ENCODE measurements at places on chromosomes 6 and 20. TPM values are rescaled to one million over a fixed set of nuclear protein-coding genes. Genes with fewer than 3 reads are reported as not detected.

DNA sequence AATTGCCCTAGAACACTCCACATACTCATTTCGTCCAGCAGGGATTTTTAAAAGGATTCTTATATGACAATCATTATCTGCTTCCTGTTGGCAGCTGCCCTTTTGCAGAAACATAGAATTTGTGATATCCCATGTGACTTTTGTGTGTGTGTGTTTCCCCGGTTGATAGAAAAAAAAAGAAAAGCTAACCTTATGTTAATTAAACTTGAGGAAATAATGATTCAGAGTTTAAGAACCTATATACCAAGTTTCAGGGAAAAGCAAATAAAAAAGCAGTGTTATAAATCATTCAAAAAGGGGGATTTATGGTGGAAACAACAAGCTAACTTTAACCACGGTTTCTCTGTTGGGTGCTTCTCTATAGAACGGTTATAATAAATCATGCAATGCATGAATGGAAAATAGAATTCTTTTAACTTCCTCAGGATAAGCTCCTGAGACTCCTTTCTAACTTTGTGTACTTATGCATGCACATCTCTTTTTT, 826.9 kb upstream of the EYS start:
- DNase-seq: no peak

DNA sequence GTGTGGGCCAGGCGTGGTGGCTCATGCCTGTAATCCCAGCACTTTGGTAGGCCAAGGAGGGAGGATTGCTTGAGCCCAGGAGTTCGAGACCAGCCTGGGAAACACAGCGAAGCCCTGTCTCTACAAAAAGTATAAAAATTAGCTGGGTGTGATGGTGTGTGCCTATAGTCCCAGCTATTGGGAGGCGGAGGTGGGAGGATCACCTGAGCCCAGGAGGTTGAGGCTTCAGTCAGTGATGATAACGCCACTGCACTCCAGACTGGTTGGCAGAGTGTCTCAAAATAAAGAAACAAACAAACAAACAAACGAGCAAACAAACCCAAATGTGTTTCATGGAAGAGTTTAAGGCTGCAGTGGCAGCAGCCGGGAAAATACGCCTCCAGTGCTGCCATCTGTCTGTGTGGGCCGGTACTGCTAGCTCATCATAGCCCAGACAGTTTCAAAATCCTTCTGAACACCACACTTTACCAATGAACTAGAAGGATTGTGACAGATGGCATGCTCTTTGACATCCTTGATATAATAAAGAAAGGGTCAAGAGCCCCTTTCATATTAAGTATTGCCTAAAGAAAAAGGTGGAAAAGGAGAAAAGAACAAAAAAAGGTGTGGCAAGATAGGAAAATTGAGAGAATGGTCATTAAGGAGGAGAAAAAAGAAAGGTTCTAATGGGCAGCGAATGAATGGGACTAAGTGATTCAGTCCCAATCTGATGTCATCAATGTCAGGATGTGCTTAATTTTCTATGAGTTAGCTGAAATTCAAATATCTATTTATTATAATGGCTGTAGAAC, 298.6 kb downstream of the SYNE1 start:
- DNase-seq: no peak

- no peak for DNase-seq
These were observed 178.8 kb upstream of the AKAP12 start for GRCh38 chr6:151060766-151061531.

DNA sequence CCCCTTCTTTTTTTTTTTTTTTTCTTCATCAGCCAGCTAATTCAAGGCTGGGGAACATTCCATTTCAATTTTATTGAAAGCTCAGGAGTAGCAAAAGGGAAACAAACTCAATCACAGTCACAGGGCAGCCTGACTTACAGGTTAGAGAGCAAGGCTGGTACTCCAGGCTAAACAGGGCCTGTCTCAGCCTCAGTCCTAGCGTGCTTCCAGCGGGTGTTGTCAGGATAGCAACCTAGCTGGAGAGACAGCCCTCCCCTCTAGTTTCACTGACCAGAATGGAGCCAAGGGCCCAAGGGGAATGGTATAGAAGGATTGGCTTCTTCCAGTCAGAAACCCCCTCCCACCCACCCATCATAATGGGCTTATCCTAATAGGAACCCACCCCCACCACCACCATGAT, 132.9 kb downstream of the PXDC1 start:
- DNase-seq: peak; percentile 48

DNA sequence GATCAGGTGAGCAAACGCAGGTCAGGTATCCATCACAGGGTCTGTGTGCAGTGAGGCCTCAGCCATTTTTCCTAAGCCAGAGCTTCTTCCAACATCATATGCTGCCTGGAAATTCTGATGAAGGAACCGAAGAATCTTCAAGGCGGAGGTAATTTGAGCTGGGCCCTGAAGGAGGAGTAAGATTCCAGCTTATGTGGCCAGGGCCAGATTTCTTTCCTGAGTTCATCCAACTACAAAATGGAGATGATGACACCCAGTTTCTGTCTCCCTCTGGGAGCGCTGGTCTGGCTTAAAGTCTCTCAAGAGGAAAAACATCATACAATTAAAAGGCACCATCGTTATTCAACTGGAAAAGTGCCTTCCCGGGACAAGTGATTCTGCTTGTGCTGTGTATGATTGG, 6.9 kb upstream of the MANBAL start:
- DNase-seq: no peak

GRCh38 chr6:156808287-156808686, 31.1 kb downstream of the ARID1B start:
- DNase-seq: no peak

GRCh38 chr6:79301290-79301689, 66.8 kb upstream of the HMGN3 start:
- DNase-seq: no peak

DNA sequence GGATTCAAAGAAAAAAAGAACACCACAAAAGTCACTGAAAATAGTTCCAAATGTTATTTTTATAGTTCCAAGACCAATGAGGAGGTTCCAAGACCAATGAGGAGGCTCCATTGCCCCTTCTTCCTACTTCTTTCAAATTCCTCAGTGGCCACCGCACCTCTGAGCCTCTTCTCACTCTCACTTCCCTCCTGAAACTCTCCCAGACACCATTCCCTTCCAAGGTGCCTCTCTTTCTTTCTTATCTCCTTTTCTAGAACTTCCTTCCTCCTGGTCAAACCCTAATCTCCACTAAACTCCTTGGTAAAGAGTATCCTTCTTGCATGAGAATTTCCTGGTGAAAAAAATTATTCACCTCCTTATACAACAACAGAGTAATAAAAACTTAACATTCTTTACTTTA, 20.4 kb upstream of the MCUR1 start:
- DNase-seq: no peak

DNA sequence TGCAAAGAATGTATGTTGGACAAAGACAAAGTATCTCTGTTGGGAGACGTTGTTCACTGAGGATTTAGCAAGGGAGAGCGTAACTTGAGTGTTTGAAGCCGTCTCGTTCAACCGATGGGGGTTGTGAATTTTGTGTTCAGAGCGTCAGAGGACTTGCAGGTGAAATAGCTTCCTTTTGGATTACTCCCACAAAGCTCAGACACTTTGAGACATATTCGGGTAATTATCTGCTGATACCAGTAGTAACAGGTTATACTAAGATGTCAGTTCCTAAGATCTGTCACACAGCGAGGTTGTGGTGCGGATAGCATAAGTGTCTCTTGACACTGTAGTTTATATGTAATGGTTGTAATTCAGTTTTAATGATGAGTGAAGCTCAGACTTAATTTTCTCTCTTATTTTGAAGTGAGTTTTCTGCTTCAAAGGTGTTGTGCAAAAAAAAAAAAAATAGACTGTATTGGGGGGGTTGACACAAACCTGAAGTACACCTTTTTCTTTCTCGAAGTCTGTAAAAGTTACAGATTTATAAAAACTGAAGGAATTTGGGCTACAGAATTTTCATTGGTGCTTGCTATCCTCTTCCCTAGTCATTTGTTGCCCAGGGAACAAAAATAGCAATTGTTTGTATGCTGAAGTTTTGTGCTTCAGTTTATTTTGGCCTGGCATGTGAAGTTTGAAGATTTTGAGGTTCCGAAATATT, 1.7 kb downstream of the ASXL1 start:
- DNase-seq: no peak

- DNase-seq: no peak
These were observed 645.6 kb downstream of the MMUT start for GRCh38 chr6:48817333-48818051.

GRCh38 chr20:1317545-1318255, 11.2 kb downstream of the SDCBP2 start:
- no peak for DNase-seq

GRCh38 chr6:14664621-14665315, 547.2 kb downstream of the CD83 start:
- DNase-seq: no peak

DNA sequence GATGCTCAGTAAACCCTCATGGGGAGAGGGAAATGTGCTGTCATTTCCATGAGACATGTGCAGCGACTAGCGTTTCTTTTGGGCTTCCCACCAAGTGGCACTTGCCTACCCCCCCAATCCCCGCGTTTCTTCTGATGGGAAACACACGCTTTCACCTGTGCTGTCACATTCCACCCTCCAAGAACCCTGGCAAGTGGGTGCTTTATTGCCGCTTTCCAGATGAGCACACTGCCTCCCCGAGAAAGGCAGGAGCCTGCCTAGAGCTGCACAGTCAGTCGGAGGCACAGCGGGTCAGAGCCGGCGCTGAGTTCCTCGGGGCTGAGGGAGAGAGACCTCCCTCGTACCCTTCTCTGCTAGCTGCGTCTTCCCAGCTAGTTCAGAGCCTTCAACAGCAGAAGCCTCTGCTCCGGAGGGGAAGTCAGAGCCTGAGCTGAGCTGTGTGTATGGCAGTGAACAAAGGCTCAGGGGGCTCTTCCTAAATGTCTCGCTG, 12.3 kb upstream of the CCDC167 start:
- no peak for DNase-seq

GRCh38 chr6:3176562-3177355, 19.4 kb upstream of the TUBB2A start:
- no peak for DNase-seq

- no peak for DNase-seq
These were observed 2.2 kb downstream of the SNX21 start for GRCh38 chr20:45835825-45836224.

- no peak for DNase-seq
These were observed 76.7 kb upstream of the FOXO3 start for GRCh38 chr6:108484016-108484415.

Gene MROH8
- 4.8 TPM for total RNA-seq

Gene CAPN11
- total RNA-seq: not detected

Gene KDM1B
- 20.7 TPM for total RNA-seq

Gene ARMC12
- 1.8 TPM for total RNA-seq

Gene CEP43
- 35.3 TPM for total RNA-seq

Gene SYCP2
- 0.88 TPM for total RNA-seq

Gene SPEF1
- 0.55 TPM for total RNA-seq

Gene MYLK4
- 0.65 TPM for total RNA-seq

Gene LAMA2
- total RNA-seq: 0.76 TPM

Gene FAM162B
- total RNA-seq: 1.8 TPM

Measured in type B pancreatic cell (in vitro differentiated cells).